Activated naive CD4-positive, alpha-beta T cell treated with anti-CD3 and anti-CD28 coated beads, Interleukin-2, amount 50 U/mL, for 16 hours (primary cell): ENCODE measurements at places on chromosomes 4 and X.

GRCh38 chrX:148314876-148315275, 185.5 kb upstream of the AFF2 start:
- DNase-seq: no peak

DNA sequence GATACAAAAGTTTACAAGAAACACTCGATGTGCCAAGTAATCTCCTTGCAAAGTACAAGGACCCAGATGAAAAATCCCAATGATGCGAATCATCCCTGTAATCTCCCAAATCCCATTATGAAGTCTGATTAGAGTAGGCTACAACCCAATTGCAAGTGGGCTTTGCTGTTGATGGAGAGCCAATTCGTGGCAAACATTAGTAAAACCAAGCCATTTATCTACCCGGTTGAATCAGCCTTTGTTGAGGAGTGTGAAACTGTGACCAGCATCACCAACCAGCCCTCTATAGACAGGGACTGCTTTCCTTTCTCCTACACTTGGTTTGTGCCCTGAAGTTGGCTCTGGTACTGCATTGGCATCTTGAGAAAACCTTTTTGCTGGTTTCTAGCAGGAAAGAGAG, 1.2 kb upstream of the PRPS2 start:
- no peak for DNase-seq

DNA sequence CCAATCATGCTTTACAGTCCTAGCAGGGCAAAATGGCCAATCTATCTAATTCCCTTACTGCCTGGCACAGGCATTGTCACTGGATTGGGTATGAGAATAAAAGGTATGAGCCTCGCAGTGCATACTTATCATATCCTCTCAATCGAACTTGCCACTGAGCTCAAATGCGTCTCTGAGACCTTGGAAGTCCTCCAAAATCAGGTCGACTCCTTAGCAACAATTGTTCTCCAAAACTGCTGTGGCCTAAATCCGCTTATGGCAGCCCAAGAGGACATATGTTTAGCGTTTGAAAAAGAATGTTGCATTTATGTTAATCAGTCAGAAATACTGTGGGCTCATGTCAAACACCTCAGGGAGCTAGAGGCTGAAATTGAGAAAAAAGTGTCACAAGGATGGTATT, 69.7 kb downstream of the SPIN4 start:
- no peak for DNase-seq

DNA sequence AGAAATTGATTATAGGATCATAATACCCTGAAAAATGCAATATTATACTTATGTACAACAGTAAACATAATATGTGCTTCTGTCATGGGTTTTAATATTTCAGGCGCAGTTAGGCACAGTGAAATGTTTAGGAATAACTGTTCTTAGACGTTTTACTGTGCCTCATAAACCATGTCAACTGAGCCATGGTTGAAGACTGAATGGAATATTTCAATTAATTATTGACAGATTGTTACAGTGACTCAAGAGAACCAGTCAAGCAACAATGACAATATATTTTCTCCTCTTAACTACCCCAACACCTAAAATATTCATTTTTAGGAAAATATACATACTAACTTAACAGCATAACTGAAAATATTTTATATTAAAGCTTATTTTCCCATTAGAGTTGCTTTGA, 852.7 kb upstream of the FRG1 start:
- no peak for DNase-seq

DNA sequence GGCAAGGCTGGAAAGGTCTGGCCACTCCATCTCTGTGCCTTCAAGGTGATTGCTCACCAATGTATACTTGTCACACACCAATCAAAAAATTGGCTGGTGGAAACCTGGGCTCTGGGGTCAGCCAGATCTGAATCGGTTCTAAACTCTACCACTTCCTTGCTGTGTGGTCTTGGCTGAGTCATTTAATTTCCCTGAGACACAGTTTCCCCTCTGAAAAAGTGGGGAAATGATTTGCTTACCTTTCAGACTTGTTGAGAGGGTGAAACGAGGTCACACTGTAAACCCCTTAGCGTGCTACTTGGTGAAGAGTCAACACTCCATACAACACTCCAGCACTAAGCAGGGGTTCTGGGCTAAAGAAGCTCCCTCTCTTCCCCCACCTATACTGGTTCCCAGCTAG, 252.3 kb upstream of the ZIC3 start:
- DNase-seq: no peak

GRCh38 chrX:20531667-20532066, 265.0 kb upstream of the RPS6KA3 start:
- no peak for DNase-seq

DNA sequence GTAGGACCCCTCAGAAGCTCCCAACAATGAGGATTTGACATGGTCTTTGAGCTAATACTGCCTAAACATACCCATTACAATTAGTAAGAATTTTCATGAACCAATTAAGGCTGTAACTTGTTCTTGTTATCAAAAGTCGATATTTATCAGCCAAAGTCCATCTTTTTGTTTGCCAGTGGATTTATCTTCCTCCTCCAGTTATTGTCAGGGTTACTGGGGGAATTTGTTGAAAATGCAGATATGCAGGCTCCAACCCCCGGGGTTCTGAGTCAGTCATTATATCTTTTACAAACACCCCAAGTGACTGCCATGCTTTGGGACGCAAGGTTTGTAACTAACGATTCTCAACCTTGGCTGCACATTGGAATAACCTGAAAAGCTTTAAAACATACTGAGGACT, 338.8 kb upstream of the PPARGC1A start:
- no peak for DNase-seq

GRCh38 chr4:183260491-183261151, 59.5 kb downstream of the CLDN22 start:
- no peak for DNase-seq

GRCh38 chr4:8729408-8730149, 137.0 kb downstream of the CPZ start:
- no peak for DNase-seq

GRCh38 chr4:77922158-77923094, 59.8 kb downstream of the MRPL1 start:
- DNase-seq: no peak

- no peak for DNase-seq
Observed at GRCh38 chr4:3436798-3437581, 4.8 kb upstream of the HGFAC start.

DNA sequence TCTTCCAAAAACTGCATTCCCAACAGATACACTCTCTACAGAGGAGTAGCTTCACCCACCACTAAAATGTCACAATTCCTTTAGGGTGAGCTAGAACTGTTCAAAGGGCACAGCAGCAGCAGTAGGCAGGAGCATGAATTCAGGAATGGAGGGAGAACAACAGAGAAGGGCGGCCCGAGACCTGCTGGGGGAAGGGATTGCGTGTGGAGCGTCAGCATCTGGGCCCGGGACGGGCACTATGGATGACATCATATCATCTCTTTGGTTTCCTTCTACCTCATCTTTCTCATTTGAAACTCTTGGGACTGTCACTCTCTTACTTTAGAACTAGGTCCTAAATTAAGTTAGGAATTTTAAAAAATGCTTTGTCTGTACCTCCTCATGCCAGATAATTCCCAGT, 95.0 kb downstream of the PHOX2B start:
- DNase-seq: no peak

DNA sequence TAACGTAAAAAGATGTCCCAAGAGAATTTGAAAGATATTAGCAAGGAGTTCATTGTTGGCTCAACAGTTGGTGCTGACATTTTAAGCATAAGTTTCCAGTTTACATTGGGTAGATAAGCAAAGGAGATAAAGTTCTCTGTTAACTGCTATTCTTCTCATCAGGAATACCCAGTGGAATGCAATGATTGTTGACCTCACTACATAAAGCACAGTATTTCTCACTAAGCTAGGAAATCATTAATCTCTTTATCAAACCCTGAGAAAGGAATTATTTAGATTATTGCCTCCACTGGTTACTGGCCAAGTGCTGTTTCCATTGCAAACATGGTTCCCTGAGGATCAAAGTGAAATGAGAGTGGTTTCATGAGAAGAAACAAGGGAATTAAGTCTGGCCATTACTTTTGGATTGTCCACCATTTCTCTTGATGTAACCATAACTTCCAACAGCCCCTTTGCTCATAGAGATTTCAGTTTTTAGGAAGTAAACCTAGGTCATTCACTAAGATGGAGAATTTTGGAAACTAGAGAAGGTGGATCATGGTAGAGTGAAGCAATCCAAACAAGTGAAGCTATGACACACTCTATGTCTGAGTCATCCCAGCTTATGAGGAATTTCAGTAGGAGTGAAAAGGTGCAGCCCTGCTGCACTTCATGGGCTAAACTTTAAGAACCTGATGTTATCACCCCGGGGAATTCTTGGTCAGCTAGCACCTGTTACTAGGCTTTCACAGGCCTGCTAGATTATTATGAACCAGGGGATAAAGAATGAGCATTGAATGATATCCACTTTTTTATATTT, 163.4 kb downstream of the AREG start:
- DNase-seq: no peak

DNA sequence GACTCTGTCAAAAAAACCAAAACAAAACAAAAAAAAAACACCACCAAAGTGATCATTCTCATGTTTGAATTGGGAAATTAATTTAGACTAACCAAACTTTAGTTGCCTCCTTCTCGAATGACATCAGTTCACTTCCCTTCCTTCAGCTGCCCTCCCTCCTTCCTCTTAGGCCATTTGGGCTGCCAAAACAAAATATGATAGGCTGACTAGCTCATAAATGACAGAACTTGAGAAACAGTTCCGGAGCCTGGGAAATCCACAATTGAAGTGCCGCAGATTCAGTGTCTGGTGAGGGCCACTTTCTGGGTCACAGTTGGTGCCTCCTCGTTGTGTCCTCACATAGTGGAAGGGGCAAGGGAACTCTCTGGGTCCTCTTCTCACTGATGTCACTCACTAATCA, 16.1 kb upstream of the WAS start:
- no peak for DNase-seq
